ENCODE measurements at places on chromosomes 13 and 19. TPM values are rescaled to one million over a fixed set of nuclear protein-coding genes. Genes with fewer than 3 reads are reported as not detected.
A peak's percentile ranks its signal among the peaks of the same experiment; 100 is the strongest.

Gene APC2
- 0.29 TPM for total RNA-seq

GRCh38 chr13:80881495-80881894 lies 540.6 kb upstream of the SPRY2 start:
- H3K4me1 ChIP-seq = no peaks in the 10 kb centered on the region
- H3K27me3 ChIP-seq = no peaks in the 10 kb centered on the region
- H3K27ac ChIP-seq = no peak overlapping the region
- H3K36me3 ChIP-seq = no peaks in the 10 kb centered on the region
- no peak for DNase-seq

DNA sequence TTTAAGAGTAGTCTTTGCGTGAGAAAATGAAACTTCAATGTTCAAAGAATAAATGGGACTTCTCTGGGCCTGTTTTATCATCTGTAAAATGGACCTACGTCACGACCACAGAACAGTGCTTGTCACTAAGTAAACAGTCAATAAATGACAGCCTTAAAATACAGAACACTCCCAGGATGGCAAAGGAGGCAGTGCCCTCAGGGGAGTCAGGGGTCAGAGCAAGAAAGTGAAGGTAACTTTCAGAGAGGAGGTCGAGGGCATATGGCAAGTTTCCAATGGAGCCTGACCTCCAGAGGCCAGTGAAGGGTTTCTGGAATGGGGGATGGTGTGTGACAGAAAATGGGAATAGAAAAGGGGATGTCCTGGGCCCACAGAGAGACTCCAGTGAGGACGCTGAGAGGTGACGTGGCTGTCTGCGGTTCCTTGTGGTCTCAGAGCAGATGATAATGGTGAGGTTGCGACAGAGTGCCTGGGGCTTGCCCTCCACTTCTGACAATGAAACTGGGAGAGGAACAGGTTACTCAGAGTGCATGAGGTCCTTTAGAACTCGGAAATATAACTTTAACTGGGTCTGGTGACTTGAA lies 91.8 kb downstream of the UBL3 start:
- DNase-seq = peak; percentile 84
- peaks cover 3% of the 10 kb centered on the region for H3K36me3 ChIP-seq
- H3K4me1 ChIP-seq = peaks cover 25% of the 10 kb centered on the region
- peak overlapping the region; percentile 34 for H3K27ac ChIP-seq

DNA sequence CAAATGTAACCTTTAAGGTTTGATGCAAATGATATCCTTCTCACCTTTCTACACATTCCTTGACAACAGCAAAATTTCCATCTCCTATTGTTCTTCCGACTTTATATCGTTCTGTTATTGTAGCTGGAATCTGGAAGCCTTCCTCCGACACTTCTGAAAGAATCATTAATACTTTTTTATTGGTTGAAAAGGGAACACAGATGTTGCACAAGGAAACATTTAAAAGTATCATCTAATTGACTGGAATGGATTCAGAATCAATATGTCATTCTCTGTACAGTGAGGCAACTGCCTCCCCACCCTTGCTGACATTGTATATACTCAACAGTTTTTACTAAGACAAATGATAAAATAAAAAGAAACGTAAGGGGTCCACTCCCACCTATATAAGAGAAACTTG lies 295.2 kb downstream of the DCLK1 start:
- H3K4me3 ChIP-seq = no peak overlapping the region
- H3K36me3 ChIP-seq = no peaks in the 10 kb centered on the region
- H3K27me3 ChIP-seq = peaks cover 1% of the 10 kb centered on the region
- no peak for DNase-seq
- no peak overlapping the region for H3K27ac ChIP-seq
- no peaks in the 10 kb centered on the region for H3K4me1 ChIP-seq

- no peak overlapping the region for H3K27ac ChIP-seq
- no peak overlapping the region for H3K4me3 ChIP-seq
- H3K27me3 ChIP-seq = peaks cover 45% of the 10 kb centered on the region
These were observed 15.9 kb upstream of the MEIS3 start for GRCh38 chr19:47435196-47435595.

- peaks cover 15% of the 10 kb centered on the region for H3K27me3 ChIP-seq
- H3K36me3 ChIP-seq = no peaks in the 10 kb centered on the region
- no peak within 1 kb of the TSS for H3K4me3 ChIP-seq
- no peak for DNase-seq
These were observed at the start of gene ACOD1 for GRCh38 chr13:76948149-76948548. Gene ACOD1 (plus strand): TSS chr13:76948511. CDS start chr13:76948559, 48 bp downstream.

GRCh38 chr19:40221858-40222619 lies 3.9 kb upstream of the TTC9B start:
- no peak overlapping the region for H3K4me3 ChIP-seq
- H3K4me1 ChIP-seq = peaks cover 20% of the 10 kb centered on the region
- H3K36me3 ChIP-seq = peaks cover 2% of the 10 kb centered on the region

DNA sequence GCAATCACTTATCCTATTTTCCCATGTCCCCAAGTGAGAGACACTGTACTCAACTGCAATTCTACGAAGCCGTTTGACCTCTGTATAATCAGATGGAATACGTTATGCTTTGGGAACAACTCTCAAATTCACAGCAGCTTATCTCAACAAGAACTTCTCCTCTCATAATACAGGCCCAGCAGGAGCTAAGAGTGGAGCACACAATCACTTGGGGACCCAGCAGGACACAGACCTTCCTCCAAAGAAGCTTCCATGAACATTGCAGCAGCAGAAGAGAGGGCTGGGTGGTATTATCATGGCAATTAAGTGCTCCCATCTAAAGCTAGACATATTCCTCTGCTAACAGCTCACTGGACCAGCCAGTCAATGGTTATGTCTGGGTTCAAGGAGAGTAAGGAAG lies 428.3 kb upstream of the MIR17HG start:
- H3K27me3 ChIP-seq = no peaks in the 10 kb centered on the region
- no peaks in the 10 kb centered on the region for H3K4me1 ChIP-seq

Gene ACP7
- total RNA-seq = not detected

GRCh38 chr19:33208904-33209849 lies 15.0 kb downstream of the LRP3 start:
- no peaks in the 10 kb centered on the region for H3K27me3 ChIP-seq
- H3K4me3 ChIP-seq = no peak overlapping the region
- H3K27ac ChIP-seq = no peak overlapping the region
- no peak for DNase-seq

DNA sequence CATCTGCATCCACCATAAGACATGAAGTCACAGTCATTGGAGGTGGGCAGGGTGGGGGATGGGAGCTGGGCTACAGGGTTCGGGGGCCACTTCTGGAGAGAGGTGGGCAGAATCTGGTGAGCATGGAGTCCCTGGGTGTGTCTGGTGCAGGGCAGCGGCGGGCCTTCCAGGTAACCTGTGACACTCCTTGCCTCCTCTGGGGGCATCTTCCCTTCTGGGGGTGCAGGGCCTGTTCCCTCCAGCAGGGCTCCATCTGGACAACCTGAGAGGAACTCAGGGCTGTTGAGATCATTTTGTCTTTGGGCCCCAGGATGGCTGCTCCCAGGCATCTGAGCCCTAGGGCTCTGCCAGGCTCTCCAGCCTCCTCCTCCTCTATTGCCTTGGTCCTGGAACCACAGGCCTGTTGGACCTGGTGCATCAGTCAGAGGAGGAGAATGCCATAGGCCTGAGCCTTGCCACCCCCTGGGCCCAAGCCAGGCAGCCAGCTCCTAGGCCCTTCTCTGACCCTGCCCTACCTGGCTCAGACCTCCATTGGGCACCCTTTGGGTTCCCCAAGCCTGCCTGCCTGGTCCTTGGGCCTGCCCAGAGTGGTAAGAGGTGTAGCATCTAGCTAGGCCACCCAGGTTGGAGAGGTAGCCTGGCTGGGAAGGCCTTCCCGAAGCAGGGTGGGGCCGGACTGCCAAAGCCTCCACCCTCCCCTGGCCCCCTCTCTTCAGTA lies 13.4 kb downstream of the LYL1 start:
- H3K27ac ChIP-seq = no peak overlapping the region
- DNase-seq = peak; percentile 51
- H3K4me3 ChIP-seq = no peak overlapping the region
- H3K27me3 ChIP-seq = peaks cover under 1% of the 10 kb centered on the region
- no peaks in the 10 kb centered on the region for H3K4me1 ChIP-seq

Gene CGB3
- total RNA-seq = not detected

DNA sequence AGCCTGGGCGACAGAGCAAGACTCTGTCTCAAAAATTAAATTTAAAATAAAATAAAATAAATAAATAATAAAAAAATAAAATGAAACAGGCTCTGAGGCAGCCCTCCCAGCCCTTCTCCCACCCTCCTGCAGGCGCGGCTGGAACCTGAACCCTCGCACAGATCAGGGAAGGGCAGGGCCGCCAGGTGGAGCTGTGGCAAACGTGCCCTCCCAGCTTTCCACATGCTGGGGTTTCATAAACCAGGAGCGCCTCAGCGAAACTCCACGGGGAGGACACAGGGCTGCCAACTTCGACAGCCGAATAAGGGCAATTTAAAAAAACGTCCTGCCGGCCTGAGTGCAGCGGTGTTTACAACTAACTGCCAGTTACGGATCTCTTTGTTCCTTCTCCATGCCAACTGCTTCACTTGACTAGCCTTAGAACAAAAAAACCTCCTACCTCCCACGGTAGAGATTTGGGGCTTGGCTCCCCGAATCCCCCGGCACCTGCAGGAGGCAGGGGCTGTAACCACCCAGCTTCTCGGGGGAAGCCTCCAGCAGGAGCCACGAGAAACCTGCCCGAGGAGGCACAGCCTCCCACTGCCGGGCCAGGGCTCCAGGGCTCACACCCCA lies 15.9 kb downstream of the ZNF787 start:
- H3K4me3 ChIP-seq = no peak overlapping the region
- peaks cover 34% of the 10 kb centered on the region for H3K4me1 ChIP-seq
- H3K36me3 ChIP-seq = peaks cover 11% of the 10 kb centered on the region
- peak; percentile 58 for DNase-seq
- H3K27me3 ChIP-seq = no peaks in the 10 kb centered on the region
- peak overlapping the region; percentile 1 for H3K27ac ChIP-seq

Gene MAG
- 0.20 TPM for total RNA-seq

Gene FFAR1
- total RNA-seq = not detected

DNA sequence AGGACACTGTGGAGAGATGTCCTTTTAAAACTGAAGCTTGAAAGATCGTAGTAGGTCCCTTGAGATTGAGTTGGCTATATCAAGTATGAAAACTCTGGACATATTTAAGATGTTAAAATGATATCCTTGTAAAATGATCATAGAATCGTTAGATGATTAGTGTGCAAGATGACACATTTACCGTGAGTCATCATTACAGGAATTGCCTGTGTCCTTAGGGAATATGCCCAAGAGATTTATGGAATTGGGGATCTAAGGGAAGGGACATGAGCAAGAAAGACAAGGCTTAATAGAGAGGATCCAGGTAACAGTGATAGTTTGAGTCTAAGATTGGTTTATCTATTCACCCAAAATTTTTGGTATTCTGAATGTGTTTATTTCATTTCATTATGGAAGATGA lies 233.7 kb downstream of the GPC5 start:
- no peak for DNase-seq
- H3K4me3 ChIP-seq = no peak overlapping the region
- no peak overlapping the region for H3K27ac ChIP-seq
- H3K4me1 ChIP-seq = no peaks in the 10 kb centered on the region
- H3K27me3 ChIP-seq = no peaks in the 10 kb centered on the region
- no peaks in the 10 kb centered on the region for H3K36me3 ChIP-seq

- no peak for DNase-seq
- no peaks in the 10 kb centered on the region for H3K36me3 ChIP-seq
- H3K4me3 ChIP-seq = no peak overlapping the region
- H3K4me1 ChIP-seq = no peaks in the 10 kb centered on the region
- H3K27ac ChIP-seq = no peak overlapping the region
These were observed 12.4 kb downstream of the LHFPL6 start for GRCh38 chr13:39590466-39591036.

GRCh38 chr19:5129691-5130090 lies 160.8 kb downstream of the KDM4B start:
- no peaks in the 10 kb centered on the region for H3K27me3 ChIP-seq
- peaks cover 47% of the 10 kb centered on the region for H3K4me1 ChIP-seq
- peak overlapping the region; percentile 81 for H3K4me3 ChIP-seq

Gene APOC4
- not detected for total RNA-seq

GRCh38 chr19:31168106-31168625 lies 181.1 kb downstream of the TSHZ3 start:
- H3K27ac ChIP-seq = no peak overlapping the region

- DNase-seq = peak; percentile 96
- peak overlapping the region; percentile 87 for H3K27ac ChIP-seq
- no peaks in the 10 kb centered on the region for H3K27me3 ChIP-seq
- peaks cover 54% of the 10 kb centered on the region for H3K36me3 ChIP-seq
- H3K4me3 ChIP-seq = peak overlapping the region; percentile 68
These were observed 38.3 kb downstream of the ZSWIM4 start for GRCh38 chr19:13833330-13834243.
